GM12864 (cell line): ENCODE measurements at places on chromosomes 16 and 17.

DNA sequence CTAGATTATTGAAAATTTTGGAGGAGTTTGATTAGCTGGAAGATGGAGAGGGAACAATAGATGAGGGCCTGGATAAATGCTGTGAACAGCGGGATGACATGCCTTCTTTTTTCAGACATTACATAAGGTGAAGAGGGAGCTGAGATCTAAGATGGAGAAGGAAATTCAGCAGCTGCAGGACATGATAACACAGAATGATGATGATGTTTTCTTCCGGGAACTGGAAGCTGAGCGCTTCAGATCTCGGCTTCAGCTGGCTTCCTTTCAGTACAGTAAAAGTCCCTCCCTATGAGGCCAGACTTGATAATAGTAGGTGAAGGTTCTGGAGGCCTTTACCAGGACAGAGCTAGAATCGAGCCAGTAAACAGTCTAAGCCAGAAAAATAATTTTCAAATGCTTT, 30.7 kb downstream of the CEP95 start:
- DNase-seq, result no peak

DNA sequence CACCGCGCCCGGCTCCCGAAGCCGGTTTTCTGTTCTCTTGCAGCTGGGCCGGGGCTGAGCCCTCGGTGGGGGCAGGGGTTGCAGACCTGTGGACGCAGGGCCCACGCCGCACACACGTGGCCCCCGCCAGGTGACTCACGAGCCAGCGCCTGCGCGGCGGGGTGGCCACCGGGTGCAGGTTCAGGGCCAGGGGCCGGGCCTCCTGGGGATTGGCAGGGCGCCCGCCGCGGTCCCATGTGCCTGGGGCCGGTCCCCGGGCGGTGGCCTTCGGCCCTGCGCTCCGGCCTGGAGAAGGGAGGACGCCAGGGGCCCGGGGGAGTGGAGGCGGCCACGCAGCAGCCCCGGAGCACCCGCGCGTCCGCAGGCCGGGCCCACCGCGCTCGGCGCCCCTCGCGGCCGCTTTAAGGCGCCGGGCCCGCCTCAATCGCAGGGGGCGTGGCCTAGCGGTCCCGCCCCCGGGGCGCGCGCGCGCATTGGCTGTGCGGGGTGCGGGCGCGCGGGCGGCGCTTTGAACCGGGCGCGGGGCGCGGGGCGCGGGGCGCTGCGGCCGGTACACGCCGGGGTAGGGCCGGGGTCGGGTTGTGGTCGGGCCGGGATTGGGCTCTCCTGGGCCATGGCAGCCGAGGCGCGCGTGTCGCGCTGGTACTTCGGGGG, at the start of gene SLC25A10:
SLC25A10 (plus strand) TSS at position 471 of the 654 bp plus-strand sequence; CDS start at position 614, 143 bp downstream.
- peak; percentile 49 for DNase-seq

DNA sequence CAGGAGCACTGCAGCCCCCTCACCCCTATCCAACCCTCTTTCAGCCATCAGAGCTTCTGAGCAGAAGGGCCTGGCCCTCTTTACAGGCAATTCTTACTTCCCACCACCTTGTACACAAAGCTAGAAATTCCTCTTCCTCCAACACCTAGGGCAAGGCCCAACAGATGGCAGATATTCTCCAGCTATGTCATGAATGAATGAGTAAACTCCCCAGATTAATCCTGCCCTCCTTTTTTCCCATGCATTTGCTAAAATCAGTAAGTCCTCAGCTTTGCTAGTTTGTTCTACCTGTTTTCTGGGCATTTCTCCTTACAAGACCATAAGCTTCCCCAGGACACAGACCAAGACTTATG, 20.4 kb upstream of the MRPS23 start:
- no peak for DNase-seq

DNA sequence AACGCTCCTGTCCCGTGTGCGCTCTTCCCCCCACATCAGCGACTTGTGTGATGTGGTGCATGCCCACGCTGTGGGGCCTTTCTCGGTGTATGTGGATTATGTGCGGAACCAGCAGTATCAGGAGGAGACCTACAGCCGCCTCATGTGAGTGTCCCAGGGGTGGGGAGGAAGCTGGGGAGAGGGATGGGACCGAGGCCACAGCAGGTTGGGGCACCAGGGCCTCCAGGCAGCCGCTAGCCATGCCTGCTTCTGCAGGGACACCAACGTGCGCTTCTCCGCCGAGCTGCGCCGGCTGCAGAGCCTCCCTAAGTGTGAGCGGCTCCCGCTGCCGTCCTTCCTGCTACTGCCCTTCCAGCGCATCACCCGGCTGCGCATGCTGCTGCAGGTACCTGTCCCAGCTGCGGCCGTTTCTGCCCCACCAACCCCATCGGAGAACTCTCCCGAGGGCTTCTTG, 5.8 kb downstream of the ARHGEF15 start:
- DNase-seq, result no peak

- DNase-seq, result no peak
These were observed 11.4 kb upstream of the DOC2B start for GRCh38 chr17:192666-193425.

GRCh38 chr17:38681096-38681495, 6.3 kb upstream of the EPOP start:
- DNase-seq, result no peak

GRCh38 chr17:36877771-36878170, 59.5 kb upstream of the LHX1 start:
- no peak for DNase-seq

GRCh38 chr17:72691586-72691985, 400.9 kb downstream of the SLC39A11 start:
- DNase-seq, result no peak

DNA sequence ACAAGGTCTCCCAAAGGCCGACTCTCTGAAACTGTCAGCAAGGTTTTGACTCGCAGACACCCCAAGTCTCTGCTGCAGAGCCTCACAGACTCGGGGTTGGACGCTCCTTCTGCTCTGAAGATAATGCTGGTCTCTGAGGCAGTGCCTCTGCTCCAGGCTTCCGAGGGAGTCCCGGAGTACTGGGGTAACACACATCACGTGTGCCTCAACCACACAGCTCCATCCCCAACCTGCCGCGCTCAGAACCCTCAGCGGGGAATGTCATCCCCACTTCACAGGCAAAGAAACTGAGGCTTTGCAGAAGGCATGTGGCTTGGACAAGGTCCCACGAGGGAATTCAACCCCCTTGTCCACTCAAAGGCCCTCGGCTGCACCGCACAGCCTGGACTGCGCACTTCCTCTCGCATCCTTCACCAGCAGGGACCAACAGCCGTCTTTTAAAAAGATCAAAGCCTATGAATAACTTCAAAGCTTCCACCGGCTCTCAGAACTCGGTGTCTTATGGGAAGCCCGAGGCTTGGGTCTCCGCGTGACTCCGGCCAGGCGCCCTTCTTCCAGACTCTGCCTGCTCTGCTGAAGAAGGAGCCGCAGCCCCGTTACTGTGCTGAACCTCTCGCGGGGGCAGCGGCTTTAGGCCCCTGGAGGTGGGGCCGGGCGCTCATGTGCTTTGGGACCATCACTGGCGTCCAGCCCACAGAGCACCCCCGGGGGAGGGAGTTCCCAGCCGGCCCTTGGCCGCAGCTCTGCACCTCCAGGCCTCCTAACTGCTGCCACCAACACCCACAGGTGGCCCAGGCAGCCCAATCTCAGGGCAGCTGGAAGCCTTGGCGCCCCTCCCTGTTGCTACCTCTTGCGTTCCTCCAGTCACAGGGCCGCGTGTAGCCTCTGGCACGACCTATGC, 2.2 kb downstream of the TMEM204 start:
- no peak for DNase-seq

- DNase-seq, result no peak
These were observed 13.4 kb downstream of the C17orf58 start for GRCh38 chr17:67982686-67983382.

DNA sequence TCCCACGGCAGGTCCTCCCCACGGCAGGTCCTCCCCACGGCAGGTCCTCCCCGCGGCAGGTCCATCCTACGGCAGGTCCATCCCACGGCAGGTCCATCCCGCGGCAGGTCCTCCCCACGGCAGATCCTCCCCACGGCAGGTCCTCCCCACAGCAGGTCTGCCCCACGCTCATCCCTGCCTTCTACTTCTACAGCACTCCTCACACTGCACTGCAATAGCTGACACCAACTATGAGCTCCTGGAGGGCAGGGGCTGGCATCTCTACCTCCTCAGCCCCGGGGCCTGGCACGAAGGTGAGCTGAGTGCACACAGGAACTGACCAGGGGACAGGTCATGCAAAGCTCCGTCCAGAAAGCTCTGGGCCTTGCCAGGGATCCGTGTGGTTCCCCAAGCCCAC, 45.3 kb downstream of the RPH3AL start:
- no peak for DNase-seq
